ENCODE measurements at places on chromosomes 1 and 21. TPM values are rescaled to one million over a fixed set of nuclear protein-coding genes. Genes with fewer than 3 reads are reported as not detected.

Gene ZCCHC17
- 16.0 TPM for total RNA-seq

Gene ANKRD34A
- total RNA-seq: 0.69 TPM

Gene TENT5C
- 13.7 TPM for total RNA-seq

Gene AUNIP
- not detected for total RNA-seq

Gene CFHR4
- total RNA-seq: not detected

Gene SPRR2D
- total RNA-seq: not detected

Gene TSPAN1
- total RNA-seq: 6.9 TPM

DNA sequence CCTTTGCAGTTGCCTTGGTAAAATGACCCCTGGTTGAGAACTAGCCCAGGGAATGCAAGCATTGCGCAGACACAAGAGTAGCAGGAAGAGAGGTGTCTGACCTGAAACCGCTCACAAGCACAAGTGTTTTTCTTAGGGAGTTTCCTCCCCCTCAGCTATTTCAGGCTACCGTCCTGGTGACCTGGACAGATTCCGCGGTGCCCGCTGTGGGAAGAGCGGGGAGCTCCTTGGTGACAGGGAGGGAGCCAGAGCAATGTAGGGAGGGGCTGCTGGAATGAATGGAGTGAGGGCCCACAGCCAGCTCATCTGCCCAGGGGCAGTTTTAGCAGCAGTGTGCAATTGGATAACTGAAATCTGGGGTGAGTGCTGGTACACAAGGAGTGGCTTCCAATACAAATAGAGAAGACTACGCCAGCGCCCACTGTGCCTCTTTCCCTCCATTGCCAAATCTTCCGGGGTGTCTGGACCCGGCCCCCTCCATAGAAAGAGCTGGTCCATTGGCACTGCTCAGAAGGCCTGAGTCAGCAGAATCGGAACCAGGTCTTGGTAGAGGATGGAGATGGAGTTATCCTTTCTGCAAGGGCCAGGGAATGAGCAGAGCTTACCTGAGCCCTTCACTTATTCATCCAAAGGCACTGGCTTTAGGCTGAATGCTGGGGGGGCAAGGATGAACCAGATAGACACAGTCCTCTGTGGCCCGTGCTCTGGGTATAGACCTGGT, 82.8 kb downstream of the TRABD2B start:
- H3K36me3 ChIP-seq: no peaks in the 10 kb centered on the region
- H3K27ac ChIP-seq: no peak overlapping the region
- H3K27me3 ChIP-seq: no peaks in the 10 kb centered on the region

- H3K27ac ChIP-seq: no peak overlapping the region
- no peaks in the 10 kb centered on the region for H3K4me1 ChIP-seq
- DNase-seq: no peak
- no peaks in the 10 kb centered on the region for H3K27me3 ChIP-seq
Observed at GRCh38 chr1:174258148-174258550, 98.8 kb downstream of the RABGAP1L start.

- H3K27me3 ChIP-seq: no peaks in the 10 kb centered on the region
- peaks cover 40% of the 10 kb centered on the region for H3K4me1 ChIP-seq
Observed at GRCh38 chr1:27366113-27366410, 699 bp downstream of the MAP3K6 start.

DNA sequence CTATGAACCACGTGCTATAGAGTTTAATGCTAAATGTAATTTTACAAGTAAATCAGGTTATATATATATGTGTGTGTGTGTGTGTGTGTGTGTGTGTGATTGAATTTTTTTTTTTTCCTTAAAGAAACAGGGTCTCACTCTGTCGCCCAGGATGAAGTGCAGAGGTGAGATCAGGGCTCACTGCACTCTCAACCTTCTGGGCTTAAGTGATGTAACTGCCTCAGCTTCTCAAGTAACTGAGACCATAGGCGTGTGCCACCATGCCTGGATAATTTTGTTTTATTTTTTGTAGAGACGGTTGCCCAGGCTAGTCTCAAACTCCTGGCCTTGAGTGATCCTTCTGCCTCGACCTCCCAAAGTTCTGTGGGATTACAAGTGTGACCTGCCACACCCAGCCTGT, 26.3 kb downstream of the POU2F1 start:
- DNase-seq: no peak
- H3K27me3 ChIP-seq: no peaks in the 10 kb centered on the region
- H3K27ac ChIP-seq: no peak overlapping the region
- no peaks in the 10 kb centered on the region for H3K36me3 ChIP-seq
- no peak overlapping the region for H3K4me3 ChIP-seq
- no peaks in the 10 kb centered on the region for H3K4me1 ChIP-seq

DNA sequence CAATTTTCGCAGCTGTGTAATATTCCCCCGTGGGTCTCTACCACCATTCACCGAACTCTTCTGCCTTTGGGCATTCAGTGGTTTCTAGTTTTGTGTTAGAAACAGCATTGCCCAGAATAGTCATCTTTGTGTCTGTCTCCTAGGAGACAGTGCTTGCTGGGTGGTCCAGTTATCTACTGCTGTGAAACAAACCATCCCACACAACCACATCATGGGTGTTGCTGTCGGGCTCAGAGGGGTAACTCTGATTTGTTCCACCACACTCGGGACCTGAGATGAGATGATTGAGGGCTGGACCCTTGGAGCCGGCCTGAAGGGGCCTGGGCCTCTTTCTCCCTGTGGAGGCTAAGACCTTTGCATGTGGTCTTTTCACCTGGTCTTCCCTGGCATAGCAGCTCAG, 427.2 kb upstream of the VAMP3 start:
- H3K36me3 ChIP-seq: no peaks in the 10 kb centered on the region
- no peaks in the 10 kb centered on the region for H3K4me1 ChIP-seq
- no peak for DNase-seq
- no peaks in the 10 kb centered on the region for H3K27me3 ChIP-seq
- H3K27ac ChIP-seq: no peak overlapping the region

GRCh38 chr1:219837274-219837993, 90.9 kb downstream of the SLC30A10 start:
- no peaks in the 10 kb centered on the region for H3K4me1 ChIP-seq
- no peak overlapping the region for H3K27ac ChIP-seq
- H3K4me3 ChIP-seq: no peak overlapping the region
- H3K36me3 ChIP-seq: no peaks in the 10 kb centered on the region

DNA sequence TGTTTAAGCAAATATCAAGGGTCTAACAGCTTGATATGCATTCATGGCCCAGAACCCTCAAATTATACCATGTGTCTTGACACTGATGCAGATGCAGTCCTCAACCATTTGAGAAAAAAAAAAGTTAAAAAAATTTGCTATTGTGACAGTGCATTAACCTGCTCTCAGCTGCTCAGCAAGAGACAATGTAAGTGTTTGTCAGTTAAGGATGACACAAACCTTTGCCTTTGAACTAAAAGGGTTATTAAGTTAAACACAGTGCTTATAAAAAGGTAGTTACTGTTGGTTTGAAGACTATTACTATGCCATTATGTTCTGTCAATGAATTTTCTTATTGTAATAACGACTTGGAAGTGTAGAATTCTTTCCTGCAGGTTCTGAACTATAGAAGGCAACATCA, 655.6 kb upstream of the NEGR1 start:
- H3K36me3 ChIP-seq: no peaks in the 10 kb centered on the region
- H3K27ac ChIP-seq: no peak overlapping the region
- DNase-seq: no peak
- H3K4me1 ChIP-seq: no peaks in the 10 kb centered on the region

- no peak overlapping the region for H3K4me3 ChIP-seq
- H3K27ac ChIP-seq: no peak overlapping the region
- H3K27me3 ChIP-seq: no peaks in the 10 kb centered on the region
- H3K4me1 ChIP-seq: no peaks in the 10 kb centered on the region
Observed at GRCh38 chr1:235404190-235404589, 37.0 kb downstream of the TBCE start.

All from upper lobe of right lung (tissue), 1 donor.